ENCODE measurements at places on chromosomes 2 and 18.

GRCh38 chr2:9752441-9753275 is 90.6 kb upstream of the TAF1B start:
- no peak for DNase-seq

DNA sequence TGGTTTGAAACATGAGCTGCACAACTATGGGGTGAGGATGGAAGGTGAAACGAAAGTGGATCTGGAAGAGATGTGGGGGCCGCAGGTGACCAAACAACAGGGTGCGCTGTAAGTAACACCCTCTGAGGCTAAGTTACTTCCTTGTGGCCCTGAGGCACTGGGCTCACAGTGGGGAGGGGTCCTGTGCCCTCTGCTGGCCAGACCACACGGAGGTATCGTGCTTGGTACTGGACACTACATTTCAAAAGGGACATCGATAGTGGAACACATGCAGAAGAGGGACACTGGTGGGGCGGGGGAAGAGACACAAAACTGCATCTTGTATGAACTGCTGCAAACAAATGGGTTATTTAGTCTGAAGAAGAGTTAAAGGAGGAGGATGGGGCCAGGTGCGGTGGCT is 110.6 kb downstream of the CLIP4 start:
- no peak for DNase-seq

- DNase-seq, result no peak
Observed at GRCh38 chr18:57837917-57838548, 34.9 kb upstream of the ATP8B1 start.

DNA sequence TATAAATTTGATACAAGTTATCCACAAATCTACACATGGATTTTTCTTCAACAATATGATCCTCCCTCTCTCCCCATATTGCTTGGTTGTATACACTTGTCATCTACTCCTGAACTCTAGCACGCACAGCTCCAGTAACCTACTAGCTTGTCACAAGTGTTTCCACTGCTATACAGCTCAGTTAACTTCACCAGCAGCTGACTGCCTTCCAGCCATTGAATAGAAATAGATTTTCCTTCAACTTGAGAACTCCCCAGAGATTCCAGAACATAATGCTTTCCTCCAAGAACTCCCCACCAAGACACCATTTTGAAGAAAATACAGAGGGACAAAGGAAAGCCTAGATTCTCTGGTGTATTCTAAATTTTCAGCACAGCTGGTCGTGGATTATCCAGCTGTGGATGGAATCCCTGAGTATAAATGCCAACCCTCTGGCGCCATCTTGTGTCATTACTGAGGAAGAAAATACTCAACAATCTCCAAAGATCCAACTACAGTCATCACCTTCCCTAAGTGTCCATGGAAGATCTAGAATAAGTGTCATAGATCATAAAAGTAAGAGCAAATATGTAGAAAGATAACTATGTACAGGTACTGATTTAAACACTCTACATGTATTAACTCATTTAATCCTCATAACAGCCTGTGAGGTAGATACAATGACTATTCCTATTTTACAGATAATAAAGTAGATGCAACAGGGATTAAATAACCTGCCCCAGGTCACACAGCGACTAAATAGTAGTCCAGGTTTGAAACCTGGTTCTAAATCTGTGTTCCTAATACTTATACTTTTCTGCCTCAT is 156.7 kb downstream of the ARHGAP28 start:
- DNase-seq, result peak; percentile 94

GRCh38 chr2:14975381-14975780 is 342.9 kb downstream of the LRATD1 start:
- no peak for DNase-seq

DNA sequence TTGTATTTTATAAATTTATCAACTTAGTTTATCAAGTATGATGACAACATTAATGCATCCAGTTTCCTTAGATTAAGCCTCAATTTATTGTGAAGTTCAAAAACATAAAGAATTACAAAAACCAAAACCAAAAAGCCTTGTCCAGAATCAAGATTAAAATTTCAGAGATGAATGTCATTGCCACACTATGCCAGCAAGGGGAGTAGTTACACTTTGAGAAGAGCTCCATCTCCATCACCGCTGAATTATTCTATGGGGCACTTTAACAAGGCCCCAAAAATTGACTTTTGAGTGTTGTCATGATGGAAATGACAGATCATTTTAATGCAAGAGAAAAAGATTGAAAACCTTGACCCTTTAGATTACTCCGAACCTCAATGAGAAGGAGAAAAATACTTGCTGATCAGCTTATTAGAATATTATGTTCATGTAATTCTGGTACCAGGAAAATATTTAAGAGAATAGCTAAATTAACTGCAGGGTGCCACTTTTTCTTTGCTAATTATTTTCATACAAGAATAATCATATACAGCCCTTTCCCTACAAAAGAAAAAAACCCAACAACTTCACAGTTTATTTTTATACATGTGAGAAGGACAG is 152.5 kb upstream of the AQP4 start:
- DNase-seq, result peak; percentile 8

DNA sequence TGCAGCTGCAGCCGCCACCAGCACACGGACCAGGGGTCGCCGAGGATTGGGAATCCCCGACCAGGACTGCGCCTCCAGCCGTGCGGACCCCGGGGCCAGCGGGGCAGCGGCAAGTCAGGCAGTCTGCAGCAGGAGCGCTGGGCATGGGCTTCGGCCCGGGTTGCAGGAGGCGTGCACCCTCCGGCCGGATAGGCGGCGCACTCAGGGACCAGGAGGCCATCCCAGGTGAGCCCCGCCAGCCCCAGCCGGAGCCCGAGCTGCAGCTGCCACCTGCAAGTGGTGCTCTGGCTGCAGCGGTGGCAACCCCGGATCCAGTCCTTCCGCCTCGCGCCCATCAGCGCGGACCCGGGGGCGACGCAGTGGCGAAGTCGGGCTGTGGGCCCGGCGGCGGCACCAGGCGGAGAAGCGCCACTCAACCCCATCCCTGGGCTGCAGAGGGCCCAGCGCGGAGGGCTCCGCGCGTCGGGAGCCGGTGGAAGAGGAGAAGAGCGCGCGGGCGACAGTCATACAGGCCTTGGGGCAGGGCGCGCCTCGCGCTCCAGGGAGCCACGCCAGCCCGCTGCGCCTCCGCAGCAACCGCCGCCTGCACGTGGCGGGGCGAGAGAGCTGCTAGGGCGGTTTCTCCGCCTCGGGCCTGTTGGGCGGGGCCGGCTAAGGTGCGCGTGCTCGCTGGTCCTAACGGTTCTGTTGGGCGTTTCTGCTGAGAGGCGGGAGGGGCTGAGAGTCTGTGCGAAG is 73.8 kb downstream of the RPIA start:
- DNase-seq, result peak; percentile 24

DNA sequence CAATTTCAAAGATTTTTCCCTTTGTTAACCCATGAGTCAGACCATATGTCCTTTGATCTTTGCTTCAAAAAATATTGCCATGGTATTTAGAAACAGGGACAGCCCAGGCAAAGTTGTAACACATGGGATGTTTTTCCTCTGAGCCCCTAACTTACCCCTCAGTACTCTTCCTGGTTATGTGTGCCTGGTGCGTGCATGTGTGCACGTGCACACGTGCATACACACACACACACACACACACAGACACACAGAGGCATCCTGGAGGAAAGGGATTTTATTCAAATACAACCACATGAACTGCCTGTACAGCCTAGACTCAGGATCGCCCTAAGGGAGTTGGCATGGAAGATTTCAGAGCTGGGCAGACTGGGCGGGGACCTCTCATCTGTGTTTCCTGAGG is 5.1 kb downstream of the AFF3 start:
- DNase-seq, result no peak

GRCh38 chr2:33145459-33145858 is 198.7 kb downstream of the LTBP1 start:
- DNase-seq, result peak; percentile 57
